ENCODE measurements at places on chromosomes 4 and X.

- no peak for DNase-seq
These were observed 106.9 kb downstream of the KDR start for GRCh38 chr4:55018521-55018920.

- no peak for DNase-seq
These were observed 325.0 kb downstream of the EVC2 start for GRCh38 chr4:5383191-5383980.

- no peak for DNase-seq
These were observed 148.9 kb upstream of the RBPJ start for GRCh38 chr4:26171941-26172340.

DNA sequence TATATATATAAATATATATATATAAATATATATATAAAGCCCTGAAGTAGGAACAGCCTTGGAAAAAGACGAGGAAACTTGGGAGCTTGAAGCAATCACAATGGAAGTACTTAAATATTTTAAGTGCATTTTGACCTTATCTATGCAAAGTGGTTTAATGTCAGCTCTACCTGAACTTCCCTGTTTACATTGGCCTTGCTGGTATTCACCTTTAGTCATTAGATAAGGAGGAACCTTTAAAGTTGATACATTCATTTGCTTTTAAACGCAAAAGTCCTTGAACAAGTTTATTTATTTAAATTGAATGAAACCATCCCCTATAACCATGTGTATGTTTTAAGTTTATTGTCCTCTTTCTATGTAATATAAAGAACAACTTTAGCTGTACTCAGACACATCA, 166.7 kb upstream of the ANKRD50 start:
- DNase-seq, result no peak

- DNase-seq, result no peak
These were observed 28.6 kb downstream of the NUDT10 start for GRCh38 chrX:51361251-51361650.

- no peak for DNase-seq
These were observed 52.0 kb upstream of the UGT2B7 start for GRCh38 chr4:69044247-69044646.

DNA sequence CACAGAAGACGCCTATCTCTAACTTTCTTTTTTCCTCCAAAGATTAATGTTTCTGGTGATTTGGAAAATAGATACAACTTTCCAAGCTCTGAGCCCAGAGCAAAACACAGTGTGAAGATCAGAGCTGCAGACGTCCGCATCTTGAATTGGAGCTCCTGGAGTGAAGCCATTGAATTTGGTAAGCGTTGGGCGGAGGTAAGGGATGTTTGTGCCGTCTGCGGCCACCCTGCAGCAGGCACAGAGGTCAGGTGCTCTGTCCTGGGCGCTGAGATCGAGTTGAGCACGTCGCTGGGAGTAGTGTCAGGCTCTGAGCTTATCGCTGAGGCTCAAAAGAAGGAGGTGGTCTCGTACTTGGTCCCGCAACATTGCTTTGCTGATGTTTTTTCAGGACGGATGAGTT, 31.8 kb downstream of the CSF2RA start:
- DNase-seq, result no peak

DNA sequence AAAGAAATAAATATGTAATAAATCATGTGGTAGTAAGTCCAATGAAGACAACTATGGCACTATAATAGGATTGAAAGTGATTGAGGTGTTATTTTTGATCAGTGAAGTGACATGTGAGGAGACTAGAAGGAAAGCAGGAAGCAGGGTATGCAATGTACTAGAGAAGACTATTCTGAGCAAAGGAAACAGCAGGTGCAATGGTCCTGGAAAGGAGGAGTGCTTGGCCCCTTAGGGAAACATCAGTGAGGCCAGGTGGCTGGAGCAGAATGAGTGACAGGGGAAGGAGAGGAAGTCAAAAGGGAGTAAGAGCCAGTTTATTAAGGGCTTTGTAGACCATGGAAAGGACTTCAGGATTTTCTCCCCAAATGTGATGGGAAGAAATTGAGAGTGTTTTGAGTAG, 207.6 kb upstream of the HCCS start:
- no peak for DNase-seq

DNA sequence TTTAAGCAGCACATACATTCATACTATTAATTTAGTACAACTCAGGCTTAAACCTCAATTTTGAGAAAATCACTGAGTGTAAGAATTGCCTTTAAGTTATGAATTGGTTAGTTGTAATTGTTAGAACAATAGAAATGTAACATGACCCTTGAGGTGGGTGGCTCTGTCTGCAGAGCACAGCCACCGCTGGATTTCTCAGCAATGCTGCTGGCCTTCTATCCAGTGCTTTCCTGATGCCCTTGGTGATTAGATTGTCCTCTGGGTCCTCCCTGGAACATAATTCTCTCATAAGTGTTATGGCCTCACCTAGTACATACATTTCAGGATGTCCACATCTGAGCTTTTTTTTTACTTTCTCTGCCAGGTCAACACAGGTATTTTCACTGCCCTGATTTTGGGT, 213.2 kb downstream of the SLC7A11 start:
- DNase-seq, result no peak

GRCh38 chrX:24243188-24243587, 70.7 kb downstream of the SUPT20HL2 start:
- no peak for DNase-seq

- no peak for DNase-seq
These were observed 24.5 kb upstream of the SORBS2 start for GRCh38 chr4:185836241-185837084.

GRCh38 chr4:135185256-135185655, 983.7 kb upstream of the PABPC4L start:
- DNase-seq, result no peak

- no peak for DNase-seq
These were observed 9.6 kb downstream of the XIAP start for GRCh38 chrX:123869488-123869887.

GRCh38 chr4:25113915-25114904, 46.0 kb downstream of the SEPSECS start:
- DNase-seq, result no peak

GRCh38 chrX:100512471-100512870, 72.3 kb upstream of the TNMD start:
- DNase-seq, result peak; percentile 20

DNA sequence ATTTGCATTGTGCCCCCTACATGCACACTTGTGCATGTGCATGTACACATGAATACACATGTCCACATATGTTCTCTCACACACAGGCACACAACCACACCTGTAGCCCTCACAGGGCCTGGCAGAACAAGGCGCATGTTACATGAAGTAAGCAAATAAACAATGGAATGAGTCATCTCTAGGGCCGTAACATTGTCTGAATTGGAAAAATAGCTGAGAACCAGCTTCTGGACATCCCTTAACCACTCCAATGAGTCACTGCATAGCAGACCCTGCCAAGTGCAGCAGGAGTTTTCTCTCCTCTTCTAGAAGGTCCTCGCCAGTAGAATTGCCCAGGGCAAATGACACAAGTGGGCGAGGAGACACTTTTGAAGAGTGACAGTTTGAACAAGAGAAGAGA, 66.1 kb downstream of the MAGEA10 start:
- DNase-seq, result no peak

DNA sequence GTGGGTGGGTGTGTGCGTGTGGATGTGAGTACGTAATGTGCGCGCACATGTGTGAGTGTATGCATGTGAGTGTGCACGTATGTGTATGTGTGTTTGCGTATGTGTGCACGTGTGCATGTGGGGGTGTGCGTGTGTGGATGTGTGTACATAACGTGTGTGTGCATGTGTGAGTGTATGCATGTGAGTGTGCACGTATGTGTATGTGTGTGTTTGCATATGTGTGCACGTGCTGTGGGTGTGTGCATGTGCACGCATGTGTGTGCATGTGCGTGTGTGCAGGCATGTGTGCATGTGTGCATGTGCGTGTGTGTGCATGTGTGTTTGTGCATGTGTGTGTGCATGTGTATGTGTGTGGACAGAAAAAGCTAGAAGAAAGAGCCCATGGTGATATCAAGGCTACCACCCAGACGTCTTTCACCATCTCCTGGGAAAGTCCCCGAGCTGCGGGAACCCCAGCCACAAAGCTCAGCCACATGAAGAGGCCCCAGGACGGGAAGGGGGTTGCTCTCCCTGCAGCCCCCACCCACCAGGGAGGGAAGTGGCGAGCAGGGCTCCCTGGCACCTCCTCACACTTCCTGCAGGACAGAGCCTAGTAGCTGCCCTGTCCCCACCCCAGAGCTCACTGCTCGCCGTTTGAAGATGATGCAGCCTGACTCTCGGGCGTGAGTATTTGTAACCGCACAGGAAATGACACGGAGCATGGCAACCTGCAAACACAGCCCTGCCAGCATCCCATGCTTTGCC, 108.3 kb downstream of the DCTD start:
- no peak for DNase-seq

GRCh38 chr4:56821381-56822243, at the start of gene SPINK2:
Gene SPINK2, minus strand, starts transcription at chr4:56821701. Its CDS starts 39 bp downstream, at chr4:56821662.
- DNase-seq, result peak; percentile 73

DNA sequence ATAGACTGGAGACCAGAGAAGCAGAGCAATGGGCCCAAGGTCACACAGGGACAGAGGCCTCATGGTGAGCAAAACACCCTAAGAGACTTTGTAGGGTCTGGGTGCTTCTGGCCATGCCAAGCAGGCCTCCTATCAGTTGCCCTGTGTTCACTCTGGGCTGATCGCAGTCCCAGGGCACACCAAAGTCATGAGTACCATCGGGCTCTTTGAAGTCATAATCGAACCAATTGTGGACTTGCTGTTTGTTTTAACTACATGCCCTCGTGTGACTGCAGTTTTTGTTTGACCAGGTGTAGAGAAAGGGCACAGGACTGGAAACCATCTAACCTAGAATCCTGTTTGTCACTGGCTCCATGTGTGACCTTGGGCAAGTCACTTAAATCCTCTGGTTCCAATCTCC, 172.5 kb upstream of the CPEB2 start:
- no peak for DNase-seq

- no peak for DNase-seq
These were observed 207.8 kb downstream of the ANTXR2 start for GRCh38 chr4:79865201-79865597.

DNA sequence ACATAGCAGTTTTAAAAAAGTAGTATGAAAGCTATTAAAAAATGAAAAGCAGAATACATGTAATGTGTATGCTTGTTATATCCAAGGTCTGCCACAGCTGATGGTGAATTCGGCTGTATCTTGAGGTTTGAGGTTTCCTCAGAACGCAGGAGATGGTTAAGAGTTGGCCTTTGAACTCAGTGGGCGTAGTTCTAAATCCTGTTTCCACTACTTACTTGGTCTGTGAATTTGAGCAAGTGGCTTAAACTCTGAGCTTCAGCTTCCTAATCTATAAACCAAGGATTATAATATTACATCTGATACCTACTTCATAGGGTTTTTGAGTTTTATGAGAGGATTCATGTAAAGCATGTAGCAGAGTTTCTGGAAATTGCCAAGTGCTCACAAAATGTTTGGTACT, 125.2 kb downstream of the STIM2 start:
- no peak for DNase-seq

- no peak for DNase-seq
These were observed 68.5 kb downstream of the SH3RF1 start for GRCh38 chr4:169202145-169202699.

DNA sequence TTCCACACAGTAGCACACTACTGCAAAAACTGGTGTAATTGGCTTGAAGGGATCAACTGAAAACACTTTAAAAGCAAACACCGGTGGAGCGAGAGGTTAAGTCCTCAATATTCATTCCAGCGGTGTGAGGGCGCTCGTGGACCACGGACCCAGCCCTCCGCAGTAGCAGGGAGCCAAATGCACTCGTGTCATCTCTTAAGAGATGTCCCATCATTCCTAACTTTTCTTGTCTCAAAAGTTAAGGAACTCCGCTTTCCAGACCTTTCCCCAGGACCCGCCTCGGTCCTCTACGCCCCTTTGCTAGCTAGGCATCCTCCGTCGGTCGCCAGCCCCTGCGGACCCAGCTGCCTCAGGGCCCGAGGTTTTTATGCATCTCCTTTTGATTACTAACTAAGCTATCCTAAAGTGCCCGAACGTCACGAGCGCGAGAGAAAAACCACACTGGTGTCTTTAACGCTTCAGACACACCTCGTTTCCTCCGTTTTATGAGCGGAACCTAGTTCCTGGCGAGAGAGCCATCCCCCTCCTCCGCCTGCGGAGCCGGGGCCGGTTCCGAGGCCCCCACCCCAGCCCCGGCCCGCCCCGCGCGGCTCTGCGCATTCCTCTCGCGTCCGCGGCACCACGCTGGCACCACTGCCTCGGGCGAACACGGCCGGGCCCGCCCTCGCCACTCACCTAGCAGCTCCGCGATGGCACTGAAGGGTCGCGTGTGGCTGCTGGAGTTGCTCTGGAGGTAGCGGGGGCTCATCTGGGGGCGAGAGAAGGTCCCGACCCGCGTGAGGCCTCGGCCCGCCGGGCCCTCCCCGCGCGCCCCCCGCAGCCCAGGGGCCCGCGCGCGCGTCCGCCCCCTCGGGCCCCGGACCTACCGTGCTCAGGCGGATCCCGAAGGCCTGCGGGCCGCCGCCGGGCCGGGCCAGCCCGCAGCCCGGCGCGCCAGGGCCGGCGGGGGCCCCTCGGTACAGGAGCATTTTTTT, 723 bp downstream of the MORC4 start:
- peak; percentile 46 for DNase-seq

- no peak for DNase-seq
These were observed 17.4 kb downstream of the JADE3 start for GRCh38 chrX:46929439-46930261.

DNA sequence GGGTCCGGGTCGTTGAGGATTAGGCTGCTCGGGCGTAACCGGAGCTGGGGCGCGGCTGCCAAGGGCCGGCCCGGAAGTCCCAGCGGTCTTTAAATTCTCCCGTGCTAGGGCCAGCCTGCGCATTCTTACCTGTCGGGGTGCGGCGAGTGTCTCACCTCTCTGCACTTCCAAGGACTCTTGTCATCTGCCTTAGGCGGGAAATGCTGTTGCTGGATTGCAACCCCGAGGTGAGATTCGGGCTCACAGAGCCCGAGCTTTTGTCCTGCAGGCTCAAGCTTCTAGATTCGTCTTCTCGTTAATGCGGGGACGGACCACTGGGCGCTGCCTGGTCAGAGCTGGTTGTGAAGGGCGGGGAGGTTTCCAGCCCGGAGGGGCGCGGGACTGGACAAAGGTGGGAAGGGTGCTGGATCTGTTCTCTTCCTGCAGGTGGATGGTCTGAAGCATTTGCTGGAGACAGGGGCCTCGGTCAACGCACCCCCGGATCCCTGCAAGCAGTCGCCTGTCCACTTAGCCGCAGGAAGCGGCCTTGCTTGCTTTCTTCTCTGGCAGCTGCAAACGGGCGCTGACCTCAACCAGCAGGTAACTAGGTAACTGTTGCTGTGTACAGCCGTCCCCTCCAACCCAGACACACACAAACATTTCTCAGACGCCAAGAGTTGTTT, at the start of gene ANKRD37:
TSS of gene ANKRD37 (plus strand) at position 118 of the 662 bp plus-strand sequence. CDS start at position 201, 83 bp downstream.
- DNase-seq, result no peak

- DNase-seq, result no peak
These were observed 202.8 kb downstream of the SHROOM3 start for GRCh38 chr4:76637712-76638361.

- DNase-seq, result no peak
These were observed 105.8 kb upstream of the RBPJ start for GRCh38 chr4:26214994-26215393.

- DNase-seq, result no peak
These were observed 81.7 kb downstream of the DMD start for GRCh38 chrX:33129607-33130006.

Data from HuH-7 (cell line).